ENCODE measurements at places on chromosomes 1 and 21. TPM values are rescaled to one million over a fixed set of nuclear protein-coding genes. Genes with fewer than 3 reads are reported as not detected.

The C4BPB gene
- 0.49 TPM for polyA plus RNA-seq

The TMEM82 gene
- polyA plus RNA-seq = 2.8 TPM

The OR2G6 gene
- 0.03 TPM for polyA plus RNA-seq

The CD5L gene
- not detected for polyA plus RNA-seq

The SFN gene
- 0.58 TPM for polyA plus RNA-seq

The FAM72B gene
- polyA plus RNA-seq = 4.1 TPM

The CD52 gene
- 1.7 TPM for polyA plus RNA-seq

The PKNOX1 gene
- polyA plus RNA-seq = 26.6 TPM

The TSPAN2 gene
- polyA plus RNA-seq = 39.3 TPM

The NTMT2 gene
- not detected for polyA plus RNA-seq

The PGBD5 gene
- polyA plus RNA-seq = 6.6 TPM

The NUF2 gene
- polyA plus RNA-seq = 29.0 TPM

The CENPL gene
- polyA plus RNA-seq = 11.6 TPM

The DNAJC28 gene
- polyA plus RNA-seq = 6.6 TPM

The FCN3 gene
- polyA plus RNA-seq = 1.8 TPM

The ABCA4 gene
- polyA plus RNA-seq = 6.2 TPM

The AKR7A3 gene
- 1.3 TPM for polyA plus RNA-seq

The ERICH3 gene
- 0.53 TPM for polyA plus RNA-seq

The C1QTNF12 gene
- 10.3 TPM for polyA plus RNA-seq

GRCh38 chr21:36992671-36993070 lies 13.8 kb upstream of the RIPPLY3 start:
- DNase-seq = no peak

DNA sequence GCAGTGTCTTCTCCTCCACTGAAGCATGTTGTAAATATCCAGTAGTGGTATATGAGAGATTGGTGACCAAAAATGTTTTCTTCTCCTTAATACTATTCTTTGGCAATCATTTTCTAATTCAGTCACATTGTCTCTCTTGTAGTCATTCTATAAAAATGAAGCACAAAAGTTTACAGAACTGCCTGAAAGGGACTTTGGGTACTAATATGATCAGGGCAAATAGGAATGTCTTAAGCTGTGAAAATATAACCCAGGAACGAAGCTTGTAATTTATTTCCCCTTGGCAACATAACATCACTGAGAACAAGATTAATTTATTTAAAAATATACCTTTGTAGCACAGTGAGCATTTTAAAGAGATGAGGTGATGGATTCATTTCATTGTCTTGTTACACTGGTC lies 4.9 kb downstream of the B3GALT2 start:
- DNase-seq = no peak

DNA sequence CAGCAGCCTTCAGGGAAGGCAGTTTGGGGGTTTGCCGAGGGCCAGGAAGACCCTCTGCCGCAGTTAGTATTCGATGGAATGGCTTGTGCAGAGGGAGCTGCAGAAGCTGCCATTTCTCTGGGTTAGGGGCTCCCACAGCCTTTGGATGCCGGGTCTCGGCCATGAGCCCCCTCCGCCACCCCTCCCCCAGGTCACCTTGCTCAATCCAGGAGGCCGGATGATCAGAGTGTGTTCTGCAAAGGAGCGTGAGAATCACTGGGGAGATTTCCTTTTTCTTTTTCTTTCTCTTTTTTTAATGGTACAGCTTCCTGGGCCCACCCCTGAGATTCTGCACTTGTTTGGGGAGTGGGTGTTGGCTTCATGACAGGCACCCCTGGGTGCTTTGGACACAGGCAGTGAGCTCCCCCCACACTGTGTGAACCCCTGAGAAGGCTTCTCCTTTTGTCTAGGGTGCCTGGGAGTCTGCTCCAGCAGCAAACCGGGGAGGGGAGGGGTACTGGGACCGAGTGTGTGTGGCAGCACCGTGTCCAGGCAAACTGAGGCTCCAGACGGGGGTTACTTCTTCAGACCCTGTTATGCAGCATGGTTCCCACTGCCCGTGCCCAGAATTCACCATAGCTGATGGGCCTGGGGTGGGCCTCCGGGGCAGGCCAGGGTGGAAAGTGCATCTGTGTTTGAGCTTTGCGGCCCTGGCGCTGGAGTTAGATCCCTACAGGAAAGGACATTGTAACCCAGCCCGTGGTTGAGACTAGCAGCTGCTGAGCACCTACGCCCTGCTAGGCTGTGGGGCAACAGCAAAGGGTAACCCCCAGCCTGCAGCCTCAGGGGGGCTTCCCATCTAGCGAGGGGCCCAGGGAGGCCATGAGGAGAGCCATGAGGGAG lies 18.5 kb downstream of the TNFRSF1B start:
- DNase-seq = no peak

- DNase-seq = no peak
These were observed 14.2 kb downstream of the BATF3 start for GRCh38 chr1:212685429-212685828.

- no peak for DNase-seq
These were observed 53.3 kb upstream of the SYT14 start for GRCh38 chr1:209884665-209885117.

DNA sequence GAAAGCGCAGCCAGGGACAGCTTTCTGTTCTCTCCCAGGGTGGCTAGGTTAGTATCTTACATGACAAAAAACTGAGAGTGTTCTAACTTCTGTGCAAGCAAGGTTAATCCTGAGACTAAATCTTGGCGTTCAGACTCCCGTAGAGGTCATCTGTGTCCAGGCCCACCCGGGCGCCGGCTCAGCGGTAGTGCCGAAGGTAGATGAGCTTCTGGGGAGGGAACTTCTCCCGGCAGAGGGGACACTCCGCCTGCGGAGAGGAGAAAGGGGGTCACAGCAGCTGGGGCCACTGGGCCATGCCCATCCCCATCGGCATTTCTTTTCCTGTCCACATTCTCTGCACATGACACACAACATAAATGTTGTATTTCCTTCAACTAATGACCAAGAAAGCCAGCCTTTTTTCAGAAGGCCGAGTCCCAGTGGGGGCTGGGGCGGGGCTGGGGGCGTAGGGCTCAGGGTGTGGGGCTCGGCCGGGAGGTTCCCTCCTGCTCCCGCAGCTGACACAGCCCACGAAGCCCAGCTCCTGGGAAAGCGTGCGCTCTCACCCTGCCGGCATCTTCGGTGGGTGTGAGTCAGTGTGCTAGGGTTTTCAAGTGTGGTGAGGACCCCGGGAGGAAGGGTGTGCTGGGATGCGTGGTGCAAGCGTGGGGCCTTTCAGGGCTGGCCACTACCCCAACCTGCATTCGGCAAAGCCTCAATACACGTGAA lies 6.6 kb downstream of the PEX10 start:
- no peak for DNase-seq

- DNase-seq = no peak
These were observed 7.9 kb downstream of the FYB2 start for GRCh38 chr1:56811331-56811730.

- DNase-seq = no peak
These were observed 25.5 kb upstream of the LYST start for GRCh38 chr1:235892202-235892601.

GRCh38 chr1:223429313-223429731 lies 36.1 kb downstream of the CCDC185 start:
- DNase-seq = no peak

- DNase-seq = no peak
These were observed 1.9 kb downstream of the SAMD13 start for GRCh38 chr1:84303314-84303830.

DNA sequence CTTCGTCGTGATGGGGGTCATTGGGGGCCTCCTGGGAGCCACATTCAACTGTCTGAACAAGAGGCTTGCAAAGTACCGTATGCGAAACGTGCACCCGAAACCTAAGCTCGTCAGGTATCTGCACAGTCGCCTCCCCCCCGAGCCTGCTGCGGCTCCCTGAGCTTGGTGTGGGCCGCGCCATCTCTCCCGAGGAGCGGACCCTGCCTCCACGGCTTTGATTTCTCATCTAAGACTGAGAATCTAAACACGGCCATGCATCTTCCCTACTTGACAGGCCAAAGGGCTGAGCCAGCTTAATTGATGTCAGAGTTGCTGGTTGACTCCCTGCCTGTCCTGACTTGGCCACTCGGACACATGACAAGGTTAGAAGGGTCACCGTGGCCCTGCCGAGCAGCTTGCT lies 19.1 kb downstream of the NPPA start:
- DNase-seq = no peak

DNA sequence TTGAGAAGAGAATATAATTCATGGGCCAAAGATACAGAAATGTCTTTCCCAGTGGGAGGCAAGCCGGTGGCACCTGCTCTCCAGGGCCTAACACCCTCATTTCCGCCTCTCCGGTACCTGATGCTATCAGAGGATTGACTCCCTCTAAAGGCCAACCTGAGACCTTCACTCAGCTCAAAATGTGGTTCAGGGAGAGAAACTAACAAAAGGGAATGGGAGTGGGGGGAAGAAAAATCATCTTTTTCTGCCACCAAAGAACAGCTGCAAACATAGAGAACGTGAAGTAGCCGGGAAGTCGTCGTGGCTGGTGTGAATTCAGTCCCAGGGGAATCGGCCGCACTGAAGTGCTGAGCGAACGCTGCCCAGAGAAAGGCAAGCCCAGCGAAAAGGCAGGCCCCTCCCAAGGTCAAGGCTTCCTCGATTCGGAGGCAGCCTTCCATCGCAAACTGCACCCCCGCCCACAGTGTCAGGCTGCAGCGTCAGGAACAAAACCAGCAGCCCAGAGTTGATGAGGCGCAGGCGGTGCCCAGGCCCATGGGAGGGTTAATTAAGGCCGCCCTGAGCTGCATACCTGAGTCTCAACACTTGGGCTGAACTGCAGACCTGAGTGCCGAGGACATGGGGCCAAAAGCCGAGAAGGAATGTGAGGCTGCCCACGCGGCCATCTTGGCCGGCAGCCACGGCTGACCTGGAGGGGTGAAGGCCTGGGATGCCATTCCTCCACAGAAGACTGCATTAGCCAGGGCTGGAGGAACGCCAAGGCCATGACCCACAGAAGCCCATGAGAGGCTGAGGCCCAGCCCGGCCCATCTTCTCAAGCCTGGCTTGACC lies 160.2 kb downstream of the PSMG1 start:
- DNase-seq = peak; percentile 48

- no peak for DNase-seq
These were observed 3.8 kb downstream of the RNF186 start for GRCh38 chr1:19811206-19811851.

GRCh38 chr1:3049905-3050304 lies 19.1 kb upstream of the PRDM16 start:
- no peak for DNase-seq

DNA sequence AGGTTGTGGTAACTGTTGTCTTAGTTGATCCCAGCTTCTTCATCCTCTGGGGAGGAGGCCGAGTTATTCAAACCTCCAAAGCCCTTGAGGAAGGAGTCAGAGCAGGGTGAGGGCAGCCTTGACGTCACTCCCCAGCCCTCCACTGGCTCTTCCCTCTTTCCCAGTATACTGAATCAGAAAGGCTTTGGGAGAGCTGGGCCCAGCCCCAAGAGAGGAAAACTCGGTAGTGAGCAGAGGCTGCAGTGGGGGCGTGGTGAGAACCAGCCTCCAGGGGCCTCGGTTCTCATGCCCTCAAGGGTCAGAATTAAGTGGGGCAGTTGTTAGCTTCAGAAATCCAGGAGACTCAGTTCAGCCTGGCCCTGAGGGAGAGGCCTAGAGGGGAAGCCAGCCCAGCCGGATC lies 1.8 kb upstream of the GJA4 start:
- no peak for DNase-seq

DNA sequence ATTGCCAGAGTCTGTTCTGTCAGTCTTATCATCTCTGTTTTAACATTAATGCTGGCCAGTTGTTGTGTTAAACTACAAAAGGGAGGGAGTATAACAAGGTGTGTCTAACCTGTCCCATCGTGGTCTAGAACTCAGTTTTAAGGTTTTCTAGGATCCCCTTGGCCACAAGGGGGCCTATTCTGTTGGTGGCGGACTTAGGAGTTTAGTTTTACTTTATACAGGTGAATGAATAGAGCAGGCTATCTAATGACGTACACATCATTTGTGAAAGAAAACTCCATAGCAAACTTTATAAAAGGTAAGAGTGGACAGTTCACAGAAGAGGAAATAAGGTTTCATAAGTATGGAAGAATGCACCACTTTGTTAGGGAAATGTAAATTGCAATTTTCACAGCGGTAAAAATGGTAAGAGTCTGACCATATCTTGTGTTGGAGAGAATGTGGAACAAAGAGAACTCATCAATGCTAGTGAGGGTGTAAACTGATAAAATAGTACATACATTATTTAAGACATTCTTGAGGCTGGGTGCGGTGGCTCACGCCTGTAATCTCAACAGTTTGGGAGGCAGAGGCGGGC lies 2.5 kb upstream of the ATF6 start:
- DNase-seq = no peak

- no peak for DNase-seq
These were observed 12.5 kb upstream of the WNT2B start for GRCh38 chr1:112496290-112496689.

GRCh38 chr21:35933466-35933865 lies 126.9 kb downstream of the SETD4 start:
- DNase-seq = no peak

GRCh38 chr21:45499970-45500577 lies 42.2 kb downstream of the SLC19A1 start:
- no peak for DNase-seq

DNA sequence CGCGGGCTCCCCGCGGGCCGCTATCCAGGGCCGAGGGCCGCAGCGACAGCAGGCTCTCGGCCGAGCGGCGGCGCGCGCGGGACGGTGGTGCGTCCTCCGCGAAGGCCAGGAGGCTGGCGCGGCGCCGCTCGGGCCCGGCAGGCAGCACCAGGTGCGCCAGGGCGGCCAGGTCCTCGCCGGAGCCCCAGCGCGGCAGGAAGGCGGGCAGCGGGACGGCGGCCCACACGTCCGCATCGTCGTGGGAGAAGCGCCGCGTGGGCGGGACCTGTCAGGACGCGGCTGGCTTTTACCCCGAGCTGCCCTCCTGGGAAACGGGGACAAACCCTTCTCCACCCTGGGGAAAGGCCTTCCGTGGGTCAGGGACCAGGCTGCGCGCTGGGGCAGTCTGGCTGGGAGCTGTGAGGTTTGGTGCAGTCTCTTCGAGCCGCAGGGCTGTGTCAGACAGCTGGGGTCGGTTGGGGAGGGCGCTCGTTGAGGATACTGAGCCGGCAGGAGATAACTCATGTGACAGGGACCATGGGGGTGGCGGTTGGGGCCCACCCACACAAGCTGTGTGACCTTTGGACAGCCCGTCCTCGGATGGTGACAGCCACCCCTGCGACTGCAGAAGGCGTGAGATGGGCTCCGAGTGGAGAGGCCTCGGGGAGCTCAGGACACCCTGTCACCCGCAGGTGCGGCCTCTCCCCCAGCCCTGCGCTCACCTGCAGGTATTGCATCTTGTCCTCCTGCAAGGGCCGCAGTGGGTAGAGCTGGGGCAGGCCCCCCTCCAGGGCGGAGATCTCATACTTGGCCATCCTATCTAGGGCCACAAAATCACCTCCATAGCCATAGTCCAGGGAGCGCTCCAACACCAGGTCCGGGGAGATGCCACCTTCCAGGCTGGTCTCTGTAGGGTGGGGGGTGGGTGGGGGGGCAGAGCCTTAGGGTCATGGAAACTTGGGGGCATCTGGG lies 6.0 kb downstream of the HES3 start:
- DNase-seq = no peak

GRCh38 chr1:224635356-224635755 lies 19.2 kb downstream of the CNIH3 start:
- no peak for DNase-seq

- no peak for DNase-seq
These were observed 50.2 kb downstream of the PKNOX1 start for GRCh38 chr21:43024439-43025136.

- no peak for DNase-seq
These were observed 296.4 kb downstream of the PTPRU start for GRCh38 chr1:29532751-29533150.

All from right renal pelvis (tissue), 4 donors.